ENCODE measurements at places on chromosomes 2 and 18.
A peak's percentile ranks its signal among the peaks of the same experiment; 100 is the strongest.

DNA sequence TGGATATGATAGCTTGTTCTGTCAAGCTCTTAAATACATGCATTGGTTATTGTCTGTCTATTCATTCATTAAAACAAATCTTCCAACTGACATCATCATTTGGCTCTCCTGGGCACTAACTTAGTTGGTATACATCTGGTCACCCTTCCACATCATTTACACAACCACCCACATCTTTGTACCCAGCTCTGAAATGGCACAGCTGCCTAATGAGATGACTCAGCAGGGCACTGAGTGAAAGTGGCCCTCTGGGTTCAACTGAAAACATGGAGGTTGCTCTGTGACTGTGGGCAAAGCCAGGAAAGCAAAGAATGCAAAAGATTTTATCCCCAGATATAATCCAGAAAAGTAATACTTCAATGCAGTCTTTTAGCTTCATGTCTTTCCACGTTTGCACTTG is 234.0 kb upstream of the MAP2 start:
- no peak for DNase-seq

- DNase-seq = no peak
Measured at GRCh38 chr18:75521816-75522215, 94.3 kb upstream of the SMIM21 start.

DNA sequence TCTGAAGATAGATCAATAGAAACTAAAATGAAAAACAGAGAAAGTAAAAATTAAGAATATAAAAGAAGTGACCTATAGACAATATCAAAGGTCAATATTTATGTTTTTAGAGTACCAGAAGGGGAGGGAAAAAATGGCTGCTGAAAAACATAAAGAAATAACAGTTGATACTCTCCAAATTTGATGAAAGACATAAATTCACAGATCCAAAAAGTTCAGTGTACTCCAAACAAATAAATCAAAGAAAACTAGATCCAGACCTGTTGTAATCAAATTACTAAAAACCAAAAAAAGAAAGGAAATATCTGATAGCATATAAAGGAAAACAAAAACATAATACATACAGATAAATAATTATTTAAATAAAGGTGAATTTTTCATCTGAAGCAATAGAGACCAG is 1689.1 kb upstream of the TMEFF2 start:
- no peak for DNase-seq

GRCh38 chr2:215895330-215895729 is 118.0 kb downstream of the MREG start:
- DNase-seq = no peak

- DNase-seq = peak; percentile 18
Measured at GRCh38 chr2:112033600-112033999, 21.5 kb upstream of the TMEM87B start.

GRCh38 chr2:203559641-203560040 is 24.5 kb upstream of the RAPH1 start:
- no peak for DNase-seq

- DNase-seq = no peak
Measured at GRCh38 chr2:234887195-234887594, 64.6 kb upstream of the SH3BP4 start.

DNA sequence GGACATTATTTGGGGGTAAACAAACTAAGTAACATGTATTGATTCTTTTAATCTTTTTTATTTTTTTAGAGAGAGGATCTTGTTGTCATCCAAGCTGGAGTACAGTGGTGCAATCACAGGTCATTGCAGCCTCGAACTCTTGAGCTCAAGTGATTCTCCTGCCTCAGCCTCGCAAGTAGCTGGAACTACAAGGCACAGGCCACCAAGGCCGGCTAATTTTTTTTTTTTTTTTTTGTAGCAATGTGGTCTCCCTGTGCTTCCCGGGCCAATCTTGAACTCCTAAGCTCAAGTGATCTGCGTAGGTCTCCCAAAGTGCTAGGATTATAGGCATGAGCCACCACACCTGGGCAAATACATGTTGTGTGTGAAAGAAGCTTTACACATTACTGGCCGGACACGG is 29.6 kb downstream of the OLA1 start:
- no peak for DNase-seq

- no peak for DNase-seq
Measured at GRCh38 chr2:1593371-1594122, 150.8 kb downstream of the PXDN start.

DNA sequence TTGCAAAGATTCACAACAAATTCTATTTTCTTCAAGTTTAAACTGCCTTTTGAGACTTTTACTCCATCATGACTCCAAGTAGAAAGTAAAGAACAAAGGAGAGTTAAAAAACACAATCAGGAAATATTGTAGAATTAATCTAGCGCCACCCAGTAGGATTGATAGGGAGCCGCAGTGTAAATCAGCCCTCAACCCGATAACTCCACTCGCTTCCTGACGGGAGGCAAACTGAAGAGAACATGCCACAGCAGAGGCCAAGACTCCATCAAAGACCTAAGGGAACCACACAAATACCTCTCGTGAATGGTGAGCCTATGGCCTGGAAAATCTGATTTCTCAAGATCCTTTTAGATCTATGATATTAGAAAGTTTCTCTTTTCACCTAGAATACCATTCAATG is 319.0 kb downstream of the STK39 start:
- no peak for DNase-seq

- no peak for DNase-seq
Measured at GRCh38 chr18:35680139-35680551, 98.6 kb downstream of the GALNT1 start.

GRCh38 chr18:65298422-65298821 is 452.4 kb upstream of the CDH7 start:
- no peak for DNase-seq

DNA sequence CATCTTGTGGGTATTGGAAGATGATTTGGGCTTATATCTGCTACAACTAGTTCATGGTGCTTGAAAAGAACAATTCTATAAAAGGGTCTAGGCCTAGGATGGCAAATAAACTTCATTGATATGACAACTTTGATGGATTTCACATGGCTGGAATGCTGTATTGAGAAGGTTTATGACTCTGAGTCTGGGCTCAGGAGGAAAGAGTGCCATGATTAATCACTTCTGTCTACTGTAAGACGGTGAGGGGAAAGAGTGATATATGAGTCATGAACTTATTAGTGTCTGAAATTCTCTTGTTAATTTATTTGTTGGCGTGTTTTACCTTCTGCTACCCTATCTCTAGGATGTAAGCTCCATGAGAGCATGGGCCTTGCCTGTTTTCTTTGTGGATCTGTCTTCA is 17.0 kb upstream of the ADCYAP1 start:
- DNase-seq = no peak

All from pons (tissue), 1 donor.